ENCODE measurements at places on chromosomes 7 and 10. TPM values are rescaled to one million over a fixed set of nuclear protein-coding genes. Genes with fewer than 3 reads are reported as not detected.
A peak's percentile ranks its signal among the peaks of the same experiment; 100 is the strongest.

DNA sequence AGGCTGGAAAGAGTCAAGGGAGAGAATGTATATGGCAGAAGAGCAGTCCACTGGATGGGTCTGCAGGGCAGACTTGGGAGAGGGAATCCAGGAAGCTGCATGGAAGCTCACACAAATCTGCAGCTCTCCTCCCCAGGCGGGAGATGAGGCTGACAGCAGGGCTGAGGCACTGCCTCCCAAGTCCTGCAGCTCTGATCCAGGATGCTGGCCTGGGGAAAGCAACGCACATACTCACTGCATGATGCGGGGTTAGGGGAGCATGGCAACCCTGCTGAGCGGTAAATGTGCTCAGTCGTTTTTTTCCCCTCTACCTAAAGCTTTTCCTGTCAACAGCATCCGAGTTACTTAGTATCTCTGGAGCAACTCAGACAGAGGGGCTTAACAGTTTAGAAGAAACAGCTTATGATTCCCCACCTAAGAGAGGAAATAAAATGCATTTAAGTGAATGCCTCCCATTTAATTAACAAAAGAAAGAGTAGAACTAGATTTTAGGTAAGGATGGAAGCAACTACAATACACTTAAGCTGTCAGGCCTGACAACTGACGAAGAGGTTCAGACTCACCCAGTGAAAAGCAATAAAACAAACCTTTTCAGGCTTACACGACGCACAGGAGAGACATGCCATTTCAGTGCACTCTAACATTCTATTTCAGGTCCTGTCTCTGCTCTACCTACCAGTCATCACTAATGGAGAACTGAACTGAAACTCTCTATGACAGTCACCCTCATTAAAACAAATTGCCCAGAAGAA, 37.0 kb downstream of the CHCHD3 start:
- no peak for DNase-seq

The GIMAP6 gene
- 130 TPM for total RNA-seq

GRCh38 chr10:101631821-101632475, 43.8 kb downstream of the DPCD start:
- peak; percentile 13 for DNase-seq

DNA sequence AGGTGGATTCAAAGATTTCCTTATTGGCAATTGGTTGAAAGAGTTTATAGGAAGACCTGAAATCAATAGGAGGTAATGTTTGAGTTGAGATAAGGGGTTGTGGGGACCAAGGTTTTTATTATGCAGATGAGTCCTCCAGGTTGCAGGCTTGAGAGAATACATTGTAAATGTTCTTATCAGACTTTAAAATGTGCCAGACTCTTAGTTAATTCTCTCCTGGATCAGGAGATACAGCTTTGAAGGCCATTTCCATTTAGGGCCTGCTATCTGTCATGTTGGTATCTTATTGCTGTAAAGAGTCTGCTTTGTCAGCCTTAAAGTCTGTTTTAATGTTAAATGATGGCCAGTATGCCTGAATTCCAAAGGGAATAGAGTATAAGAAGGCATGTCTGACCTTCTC, 61.8 kb upstream of the CALCR start:
- no peak for DNase-seq

GRCh38 chr10:27743012-27743876, 2.4 kb downstream of the MKX start:
- peak; percentile 58 for DNase-seq

Measured in activated naive CD8-positive, alpha-beta T cell treated with anti-CD3 and anti-CD28 coated beads, Interleukin-2, amount 10 ng/mL, durations not matched to agents 7 days and 5 days (primary cell).